NCI-H526 treated with DMSO at 0.1 percent for 48 hours (cell line): ENCODE measurements at places on chromosomes 5 and 9.

- no peak for DNase-seq
Observed at GRCh38 chr9:117355542-117355941, 59.3 kb downstream of the ASTN2 start.

- DNase-seq, result no peak
Observed at GRCh38 chr9:136860529-136860928, 5.6 kb downstream of the EDF1 start.

GRCh38 chr9:110960288-110960687 is 78.0 kb downstream of the LPAR1 start:
- no peak for DNase-seq

DNA sequence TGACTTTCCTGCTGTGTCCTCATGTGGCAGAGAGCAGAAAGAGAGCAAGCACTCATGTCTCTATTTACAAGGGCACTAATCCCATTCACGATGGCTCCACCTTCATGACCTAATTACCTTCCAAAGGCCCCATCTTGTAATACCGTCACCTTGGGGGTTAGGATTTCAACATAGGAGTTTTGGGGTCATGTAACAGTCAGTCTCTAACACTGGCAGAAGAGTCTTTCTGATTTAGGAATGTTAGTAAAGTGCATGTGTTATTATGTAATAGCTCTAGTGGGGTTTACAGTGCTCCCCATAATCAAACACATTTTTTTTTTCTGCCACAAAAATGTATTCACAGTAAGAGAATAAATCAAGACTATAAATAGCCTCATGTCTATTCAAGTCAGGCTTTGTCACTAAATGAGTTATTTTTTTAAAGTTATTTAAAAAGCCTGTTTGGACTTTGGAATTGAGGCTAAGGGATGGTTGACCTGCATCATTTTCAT is 19.1 kb downstream of the GALNT10 start:
- no peak for DNase-seq

- no peak for DNase-seq
Observed at GRCh38 chr5:136679233-136679632, 313.9 kb upstream of the TRPC7 start.

DNA sequence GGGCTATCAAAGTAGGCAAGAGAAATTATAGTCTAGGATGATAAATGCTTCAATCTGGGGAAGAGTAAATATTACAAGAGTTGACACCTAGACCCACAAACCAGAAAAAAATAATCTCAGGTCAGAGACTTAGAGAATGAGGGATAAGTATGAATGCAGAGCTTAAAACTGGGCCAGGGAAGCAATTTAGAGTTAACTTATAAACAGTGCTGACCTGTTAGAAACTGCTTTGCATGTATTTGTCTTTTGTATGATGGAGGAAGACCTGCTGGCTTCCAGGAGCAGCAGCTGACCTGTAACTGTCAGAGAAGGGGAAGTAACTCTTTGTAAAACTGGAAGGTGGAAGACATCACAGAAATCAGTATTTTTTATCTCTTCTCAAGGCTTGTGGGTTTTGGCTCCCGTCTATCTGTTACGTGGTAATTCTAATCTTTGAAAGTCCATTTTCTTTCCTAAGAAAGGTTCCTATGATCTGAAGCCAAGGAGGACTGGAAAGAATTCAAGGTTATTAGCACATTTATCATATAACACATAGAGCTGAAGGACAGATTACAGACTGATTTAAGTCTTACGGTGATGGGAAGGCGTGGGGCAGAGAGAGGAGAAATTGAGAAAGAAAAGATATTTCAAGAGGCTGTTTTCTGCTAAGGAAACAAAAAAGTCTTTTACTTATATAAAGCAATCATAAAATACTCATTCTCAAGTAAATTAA is 114.7 kb upstream of the ADAMTS19 start:
- DNase-seq, result peak; percentile 17

DNA sequence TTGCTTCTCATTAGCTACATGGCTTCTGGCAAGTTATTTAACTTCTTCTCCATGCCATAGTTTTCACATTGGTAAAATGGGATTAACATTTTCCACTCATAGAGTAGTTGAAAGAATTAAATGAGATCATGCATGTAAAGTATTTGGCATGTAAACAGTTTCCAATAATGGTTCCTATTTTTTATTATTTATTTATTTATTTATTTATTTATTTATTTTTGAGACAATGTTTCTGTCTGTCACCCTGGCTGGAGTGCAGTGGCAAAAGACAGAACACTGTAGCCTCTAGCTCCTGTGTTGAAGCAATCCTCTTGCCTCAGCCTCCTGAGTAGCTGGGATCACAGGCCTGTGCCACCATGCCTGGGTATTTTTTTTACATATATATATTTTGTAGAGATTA is 117.7 kb downstream of the DOCK2 start:
- DNase-seq, result no peak

DNA sequence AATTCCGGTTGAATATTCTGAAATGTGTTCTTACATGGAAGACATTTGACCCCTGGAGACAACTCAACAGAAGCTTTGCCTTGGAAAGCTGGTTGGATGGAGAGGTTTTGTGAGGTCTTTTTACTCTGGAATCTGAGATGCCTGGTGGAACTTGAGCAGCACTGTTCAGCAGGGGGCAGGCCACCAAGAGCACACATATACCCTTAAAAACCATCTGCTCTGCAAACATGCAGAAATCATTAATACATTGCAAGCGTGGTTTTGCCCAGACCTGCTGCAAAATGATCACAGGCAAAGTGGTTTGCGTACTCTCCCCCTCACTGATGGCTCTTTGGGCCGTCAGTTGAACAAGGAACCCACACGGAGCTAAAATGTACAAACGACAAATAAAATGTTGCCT is 32.8 kb upstream of the DAP start:
- no peak for DNase-seq

- no peak for DNase-seq
Observed at GRCh38 chr5:159508344-159508743, 178.1 kb upstream of the IL12B start.

- no peak for DNase-seq
Observed at GRCh38 chr9:133592731-133593409, 16.3 kb downstream of the FAM163B start.

DNA sequence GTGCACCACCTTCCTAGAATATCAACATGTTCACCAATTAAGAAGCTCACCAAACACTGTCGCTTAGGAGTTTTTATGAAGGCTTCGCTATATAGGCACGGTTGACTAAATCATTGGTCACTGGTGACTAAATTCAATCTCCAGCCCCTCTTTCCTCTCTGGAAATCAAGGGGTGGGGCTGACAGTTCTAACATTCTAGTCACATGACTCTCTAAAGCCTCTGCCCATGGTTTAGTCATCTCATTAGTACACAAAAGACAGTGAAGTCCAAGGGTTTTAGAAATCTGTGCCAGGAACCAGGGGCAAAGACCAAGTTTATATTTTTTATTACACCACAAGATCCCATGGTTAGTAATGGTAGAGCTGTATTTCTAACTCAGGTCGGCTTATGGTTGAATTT is 243.2 kb downstream of the ELAVL2 start:
- no peak for DNase-seq

DNA sequence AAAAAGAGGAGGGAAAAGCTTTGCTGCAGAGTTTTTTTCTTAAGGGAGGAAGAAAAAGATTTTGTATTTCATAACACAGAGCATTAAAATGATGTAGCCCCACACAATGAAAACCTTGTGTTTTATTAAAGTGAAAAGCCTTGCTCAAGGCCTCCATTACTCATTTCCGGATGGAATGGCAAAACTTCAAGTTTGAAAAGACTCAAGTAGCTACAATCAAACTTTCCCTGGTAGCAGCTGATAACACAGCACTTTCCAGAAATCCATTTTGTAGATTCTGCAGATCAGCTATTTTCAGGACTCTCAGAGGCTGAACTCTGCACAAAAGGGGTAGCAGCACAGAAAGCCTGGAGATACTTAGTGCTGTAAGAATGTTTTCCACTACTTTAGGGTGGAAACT is 374.8 kb downstream of the NFIB start:
- DNase-seq, result no peak

GRCh38 chr5:72451741-72452505 is 55.3 kb downstream of the ZNF366 start:
- no peak for DNase-seq

DNA sequence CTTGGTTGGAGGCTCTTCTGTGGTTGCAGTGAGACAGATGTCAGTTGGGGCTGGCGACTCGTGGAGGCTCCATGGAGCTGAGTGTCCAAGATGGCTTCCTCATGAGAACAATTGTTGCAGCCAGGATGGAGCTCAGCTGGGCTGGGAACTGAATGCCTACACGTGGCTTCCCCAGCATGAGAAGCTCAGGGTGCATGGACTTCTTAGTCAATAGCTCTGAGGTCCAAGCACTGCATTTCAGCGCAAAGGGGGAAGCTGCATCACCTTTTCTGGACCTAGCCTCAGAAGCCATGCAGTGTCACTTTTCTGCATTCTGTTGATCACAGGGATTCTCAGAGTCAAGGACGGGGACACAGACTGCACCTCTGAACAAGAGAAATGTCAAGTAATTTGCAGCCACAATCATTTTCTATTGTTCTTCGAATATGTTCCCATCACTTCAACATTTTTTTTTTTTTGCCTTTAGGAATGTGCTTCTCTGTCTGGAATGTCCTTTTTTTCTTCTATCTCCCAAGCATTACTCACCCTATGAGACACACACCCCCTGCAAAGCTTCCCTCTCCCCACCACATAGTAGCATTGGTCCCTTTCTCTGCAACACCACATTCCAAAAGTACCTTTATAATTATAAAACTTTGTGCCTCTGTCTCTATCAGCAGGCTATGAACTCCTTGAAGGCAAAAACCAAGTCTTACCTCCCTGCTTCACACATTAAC is 57.5 kb upstream of the STK32A start:
- no peak for DNase-seq

GRCh38 chr5:90621848-90622247 is 63.3 kb downstream of the ADGRV1 start:
- no peak for DNase-seq

DNA sequence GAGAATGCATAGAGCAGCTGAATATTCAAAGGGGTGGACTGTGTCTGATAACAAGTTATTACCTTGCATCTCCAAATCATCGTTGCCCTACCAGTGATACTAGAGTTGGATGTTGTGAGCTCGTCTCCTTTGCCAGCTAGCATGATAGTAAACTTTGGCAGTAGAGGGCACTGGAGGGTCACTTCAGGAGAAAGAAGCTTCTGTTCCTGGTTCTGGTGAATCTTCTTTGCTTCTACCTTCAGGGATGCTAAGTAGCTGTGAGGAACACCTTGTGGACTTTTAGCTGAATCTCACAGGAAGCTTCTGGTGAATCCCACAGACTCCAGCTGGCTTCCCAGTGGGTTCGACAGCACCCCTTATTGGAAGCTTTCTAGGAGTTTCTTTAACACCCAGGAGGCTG is 626.6 kb upstream of the SGCD start:
- no peak for DNase-seq

DNA sequence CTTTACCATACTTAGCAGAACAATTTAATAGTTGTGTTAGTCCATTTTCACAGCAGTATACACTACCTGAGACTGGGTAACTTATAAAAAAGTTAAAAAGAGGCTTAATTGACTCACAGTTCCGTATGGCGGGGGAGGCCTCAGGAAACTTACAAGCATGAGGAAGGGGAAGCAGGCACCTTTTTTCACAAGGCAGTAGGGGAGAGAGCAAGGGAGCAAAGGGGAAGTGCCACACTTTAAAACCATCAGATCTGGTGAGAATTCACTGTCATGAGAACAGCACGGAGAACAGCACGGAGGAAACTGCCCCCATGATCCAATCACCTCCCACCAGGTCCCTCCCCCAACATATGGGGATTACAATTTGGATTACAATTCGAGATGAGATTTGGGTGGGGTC is 269.9 kb downstream of the MTRR start:
- no peak for DNase-seq

DNA sequence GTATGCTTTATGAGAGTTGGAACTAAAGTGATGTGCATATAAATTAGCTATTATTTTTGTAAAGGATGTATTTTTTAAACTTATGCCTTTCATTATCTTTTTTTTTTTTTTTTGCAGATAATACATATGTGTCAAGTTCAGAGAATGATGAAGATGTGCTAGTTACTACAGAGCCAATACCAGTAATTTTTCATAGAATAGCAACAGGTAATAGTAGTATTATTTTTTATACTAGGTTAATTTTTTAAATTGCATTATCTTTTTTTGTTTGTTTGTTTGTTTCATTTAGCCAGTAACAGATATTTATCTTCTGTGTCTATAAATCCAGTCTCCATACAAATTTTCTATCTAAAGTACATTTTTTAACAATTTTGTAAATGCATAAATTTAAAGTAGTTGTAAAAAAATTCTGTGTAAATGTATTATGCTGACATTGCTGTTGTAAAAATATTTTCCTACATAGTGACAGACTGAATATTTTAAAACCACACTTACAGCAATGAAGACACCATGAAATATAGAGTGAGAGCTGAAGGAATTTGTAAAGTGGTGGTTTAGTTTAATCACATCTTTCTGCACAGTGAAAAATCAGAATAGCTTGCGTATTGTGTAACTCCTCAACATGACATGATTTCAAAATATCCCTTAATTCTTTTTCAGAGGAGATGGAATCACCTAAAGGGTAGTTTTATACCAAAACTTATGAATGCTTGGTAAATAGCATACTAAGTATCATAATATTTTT is 93.3 kb downstream of the PARP8 start:
- no peak for DNase-seq

- no peak for DNase-seq
Observed at GRCh38 chr5:50406877-50407276, 34.2 kb downstream of the EMB start.
